HepG2 (cell line): ENCODE measurements at places on chromosomes 16 and 17. TPM values are rescaled to one million over a fixed set of nuclear protein-coding genes. Genes with fewer than 3 reads are reported as not detected.

Gene HASPIN
- 7.8 and 8.1 TPM in 2 replicates for total RNA-seq

Gene COPS3
- 103 and 143 TPM in 2 replicates for total RNA-seq

DNA sequence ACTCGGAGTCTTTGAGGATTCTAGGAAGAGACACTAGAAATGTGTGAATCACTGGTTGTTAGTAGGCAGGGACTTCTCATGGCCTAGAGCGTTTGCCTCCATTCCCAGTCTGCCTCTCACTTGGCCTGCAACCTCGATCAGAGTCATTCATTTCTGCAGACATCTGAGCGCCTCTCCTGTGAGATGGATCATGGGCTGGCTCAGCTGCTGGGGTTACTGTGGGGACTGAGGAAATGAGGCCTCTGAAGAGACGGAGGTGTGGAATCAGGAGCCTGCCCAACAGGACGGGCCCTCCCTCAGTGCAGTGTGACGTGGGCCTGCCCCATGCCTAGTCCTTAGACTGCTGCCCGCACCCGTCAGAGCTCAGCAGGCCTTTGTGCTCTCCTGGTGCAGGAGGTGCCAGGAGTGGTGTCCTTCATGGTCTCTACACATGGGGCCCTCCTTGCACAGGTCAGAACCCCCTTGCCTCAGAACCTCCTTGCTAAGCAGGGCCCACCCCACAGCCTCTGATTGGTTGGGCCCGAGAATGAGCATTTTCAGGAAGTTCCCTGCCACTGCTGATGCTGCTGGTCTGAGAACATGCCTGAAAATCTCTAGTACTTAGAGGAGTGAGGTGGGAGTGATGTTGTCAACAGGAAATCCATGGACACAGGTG, 99.4 kb downstream of the NPIPB11 start:
- no peak for DNase-seq

Gene CEP112
- 2.7 and 3.4 TPM in 2 replicates for total RNA-seq

Gene ABCC12
- not detected in 2 replicates for total RNA-seq

DNA sequence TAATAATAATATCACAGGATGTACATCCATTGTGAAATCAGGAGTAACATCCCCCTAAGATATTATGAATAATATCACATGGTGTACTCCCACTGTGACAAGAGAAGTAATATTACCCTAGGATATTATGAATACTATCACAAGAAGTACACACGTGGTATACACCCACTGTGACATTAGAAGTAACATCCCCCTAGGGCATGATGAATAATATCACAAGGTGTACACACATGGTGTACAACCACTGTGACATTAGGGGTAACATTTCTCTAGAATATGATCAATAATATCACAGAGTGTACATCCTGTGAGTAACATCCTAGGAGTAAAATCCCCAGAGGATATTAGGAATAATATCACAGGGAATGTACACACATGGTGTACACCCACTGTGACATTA, 5.0 kb upstream of the TEKT5 start:
- no peak for DNase-seq

Gene KCNJ12
- total RNA-seq: not detected in 2 replicates

Gene ALOX12
- total RNA-seq: not detected in 2 replicates

Gene PLLP
- total RNA-seq: 39.5 and 60.6 TPM in 2 replicates

Gene VMO1
- not detected in 2 replicates for total RNA-seq

DNA sequence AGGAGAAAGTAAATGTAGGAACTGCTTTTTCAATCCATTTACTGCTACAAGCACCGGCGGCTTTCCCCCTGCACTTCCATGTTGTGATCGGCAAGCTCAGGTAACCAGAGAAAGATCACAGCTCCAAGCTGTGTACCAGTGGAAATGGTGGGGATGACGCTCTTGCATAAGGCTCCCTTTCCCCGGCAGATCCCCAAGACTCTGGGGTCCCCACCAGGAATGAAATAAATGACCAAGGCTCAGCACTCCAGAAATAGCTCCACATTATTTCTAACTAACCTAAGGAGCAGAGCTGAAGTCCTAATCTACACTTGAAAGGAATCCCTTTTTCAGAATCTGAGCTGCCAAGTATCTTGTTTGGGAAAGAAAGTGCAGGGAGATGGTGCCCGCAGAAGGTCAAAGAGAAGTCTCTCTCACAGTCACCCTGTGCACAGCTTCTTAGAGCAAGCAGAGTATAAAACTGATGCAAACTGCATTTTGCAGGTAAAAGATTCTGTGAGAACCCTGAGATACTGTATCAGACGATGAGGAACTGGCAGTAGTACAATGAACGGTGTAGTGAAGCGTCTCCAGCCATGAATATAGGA, 11.1 kb downstream of the GRB2 start:
- no peak for DNase-seq
